ENCODE measurements at places on chromosomes 3 and 15.
A peak's percentile ranks its signal among the peaks of the same experiment; 100 is the strongest.

- DNase-seq = no peak
Measured at GRCh38 chr15:90262426-90262825, 3.0 kb upstream of the NGRN start.

- no peak for DNase-seq
Measured at GRCh38 chr3:101146946-101147345, 153.7 kb upstream of the ABI3BP start.

- DNase-seq = no peak
Measured at GRCh38 chr3:132536442-132537153, 60.5 kb upstream of the ACKR4 start.

- peak; percentile 49 for DNase-seq
Measured at GRCh38 chr3:38453075-38453912, at the start of gene ACVR2B. Gene ACVR2B (plus strand): TSS chr3:38453890. CDS start chr3:38454323, 433 bp downstream.

DNA sequence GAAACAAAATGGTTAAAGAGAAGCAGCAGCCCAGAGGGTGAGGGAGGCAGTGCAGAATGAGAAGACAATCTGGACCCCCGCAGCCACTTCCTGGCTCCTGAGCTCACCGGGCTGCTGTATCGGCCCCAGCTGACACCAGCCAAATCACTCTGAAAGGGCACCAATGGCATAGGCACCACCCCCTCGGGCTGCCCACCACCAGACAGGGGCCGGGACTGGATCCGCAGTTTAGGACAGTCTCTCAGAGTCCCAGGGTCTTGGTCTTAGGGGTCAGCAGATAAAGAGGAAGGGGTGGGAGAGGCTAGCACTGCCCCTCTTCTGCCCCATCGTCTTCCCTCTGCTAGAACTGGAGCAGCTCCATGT, 17.9 kb upstream of the EHD4 start:
- DNase-seq = no peak

- no peak for DNase-seq
Measured at GRCh38 chr3:89353465-89353864, 246.0 kb downstream of the EPHA3 start.

DNA sequence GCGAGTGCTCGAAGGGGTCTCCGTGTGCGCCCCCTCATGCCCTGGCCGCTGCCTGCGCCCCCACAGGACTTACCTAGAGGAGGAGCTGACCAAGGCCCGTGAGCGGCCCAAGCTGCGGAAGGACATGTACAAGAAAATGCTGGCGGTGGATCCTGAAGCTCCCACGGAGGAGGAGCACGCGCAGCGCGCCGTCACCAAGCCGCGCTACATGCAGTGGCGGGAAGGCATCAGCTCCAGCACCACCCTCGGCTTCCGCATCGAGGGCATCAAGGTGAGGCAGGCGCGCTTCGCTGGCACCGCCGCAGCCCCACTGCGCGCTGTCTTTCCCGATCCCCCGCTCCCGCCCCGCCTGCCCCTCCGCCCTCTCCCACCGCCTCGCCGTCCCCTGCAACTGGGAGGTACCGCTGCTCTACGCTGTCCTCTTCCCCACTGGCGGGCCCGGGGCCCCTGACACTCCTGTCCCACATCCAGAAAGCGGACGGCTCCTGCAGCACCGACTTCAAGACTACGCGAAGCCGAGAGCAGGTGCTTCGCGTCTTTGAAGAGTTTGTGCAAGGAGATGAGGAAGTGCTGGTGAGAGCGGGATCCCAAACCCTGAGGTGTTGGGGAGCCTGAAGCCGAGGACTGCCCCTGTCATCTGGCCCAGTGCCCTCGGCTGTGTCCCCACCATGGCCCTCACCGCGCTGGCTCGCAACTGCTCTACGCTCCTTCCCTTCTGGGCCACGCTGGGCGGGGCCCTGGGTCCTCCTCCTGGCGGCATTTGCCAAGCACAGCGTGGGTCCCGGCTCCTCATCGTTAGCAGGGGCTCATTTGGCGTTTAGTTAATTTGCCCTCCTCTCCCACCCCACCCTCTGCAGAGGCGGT, 8.5 kb downstream of the ITPKA start:
- no peak for DNase-seq

- DNase-seq = no peak
Measured at GRCh38 chr3:186121968-186122367, 13.1 kb upstream of the ETV5 start.

DNA sequence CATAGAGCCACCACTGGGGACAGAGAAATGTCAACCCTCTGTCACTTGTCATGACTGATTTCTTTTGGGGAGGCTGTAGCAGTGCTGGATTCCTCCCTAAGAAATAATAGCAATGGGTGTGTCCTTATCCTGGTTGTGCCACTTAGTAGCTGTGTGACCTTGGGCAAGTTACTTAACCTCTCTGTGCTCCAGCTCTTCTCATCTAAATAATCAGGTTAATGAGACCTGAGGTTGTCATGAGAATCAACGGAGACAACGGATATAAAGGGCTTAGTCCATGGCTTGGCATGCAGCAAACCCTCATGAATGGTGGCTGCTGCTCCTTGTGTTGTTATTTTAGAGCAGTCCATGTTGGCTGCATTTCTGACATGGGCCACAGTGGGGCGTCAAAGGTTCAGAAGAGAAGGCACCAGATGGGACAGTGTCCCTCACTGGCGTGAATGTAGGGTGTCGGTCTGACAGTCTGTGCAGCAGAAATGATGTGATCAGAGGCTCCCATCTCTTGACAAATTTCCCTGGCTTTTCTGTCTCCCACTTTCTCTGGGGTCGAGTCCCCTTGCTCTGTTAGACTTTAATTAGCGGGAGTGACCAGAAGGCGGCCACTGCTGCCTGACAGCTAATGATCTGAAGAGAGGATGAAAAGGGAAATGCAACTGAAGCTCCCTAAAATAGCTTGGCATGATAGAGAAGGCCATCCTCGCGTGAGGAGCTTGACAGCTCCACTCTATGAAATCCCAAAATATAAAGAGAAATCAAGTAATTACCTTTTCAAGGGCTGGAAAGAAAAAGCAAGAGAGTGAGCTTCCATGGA, 209.4 kb downstream of the CADPS start:
- DNase-seq = no peak

DNA sequence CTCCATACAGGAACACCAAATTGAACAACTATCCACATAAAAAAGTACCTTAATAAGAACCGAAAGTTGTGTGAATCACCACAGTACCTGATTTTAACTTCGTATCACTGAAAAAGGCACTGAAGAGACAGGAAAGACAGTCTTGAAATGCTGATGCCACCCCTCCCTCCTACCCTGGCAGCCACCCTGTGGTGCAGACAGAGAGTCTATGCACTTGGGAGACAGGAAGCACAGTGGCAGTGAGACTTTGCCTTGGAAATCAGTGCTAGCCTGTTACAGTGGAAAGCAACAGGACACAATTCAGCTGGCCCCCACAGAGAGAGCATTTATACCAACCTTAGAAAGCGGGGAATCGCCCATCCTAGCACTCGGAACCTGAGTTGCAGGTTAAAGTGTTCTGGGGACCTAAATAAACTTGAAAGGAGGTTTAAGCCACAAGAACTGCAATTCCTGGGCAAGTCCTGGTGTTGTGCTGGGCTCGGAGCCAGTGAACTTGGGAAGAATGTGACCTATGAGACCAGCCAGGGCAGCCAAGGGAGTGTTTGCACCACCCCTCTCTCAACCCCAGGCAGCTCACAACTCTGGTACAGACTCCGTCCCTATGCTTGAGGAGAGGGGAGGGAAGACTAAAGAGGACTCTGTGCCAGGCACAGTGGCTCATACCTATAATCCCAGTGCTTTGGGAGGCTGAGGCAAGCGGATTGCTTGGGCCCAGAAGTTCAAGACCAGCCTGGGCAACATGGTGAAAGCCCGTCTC, 240.1 kb downstream of the ISL2 start:
- DNase-seq = no peak

DNA sequence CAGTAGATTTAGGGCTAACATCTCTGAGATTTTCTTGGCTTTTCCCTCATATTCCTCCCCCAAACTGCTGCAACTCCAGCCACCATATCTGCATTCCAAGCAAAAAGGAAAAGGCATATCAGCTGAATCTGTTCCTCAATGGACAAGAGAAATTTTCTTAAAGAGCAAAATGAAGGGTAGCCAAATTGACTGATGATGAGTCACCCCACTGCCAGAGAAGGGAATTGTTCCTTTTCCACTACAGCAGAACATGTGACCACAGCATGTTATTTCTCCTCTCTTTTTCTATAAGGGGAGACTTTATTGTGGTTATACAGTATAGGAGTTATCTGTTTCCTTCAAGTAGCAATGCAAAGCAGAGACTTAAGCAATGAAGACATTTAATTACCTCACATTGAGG, 172.5 kb downstream of the MTHFS start:
- no peak for DNase-seq

- peak; percentile 50 for DNase-seq
Measured at GRCh38 chr15:79310612-79310984, 314 bp upstream of the TMED3 start.

GRCh38 chr3:55333046-55333445, 154.1 kb downstream of the WNT5A start:
- no peak for DNase-seq

DNA sequence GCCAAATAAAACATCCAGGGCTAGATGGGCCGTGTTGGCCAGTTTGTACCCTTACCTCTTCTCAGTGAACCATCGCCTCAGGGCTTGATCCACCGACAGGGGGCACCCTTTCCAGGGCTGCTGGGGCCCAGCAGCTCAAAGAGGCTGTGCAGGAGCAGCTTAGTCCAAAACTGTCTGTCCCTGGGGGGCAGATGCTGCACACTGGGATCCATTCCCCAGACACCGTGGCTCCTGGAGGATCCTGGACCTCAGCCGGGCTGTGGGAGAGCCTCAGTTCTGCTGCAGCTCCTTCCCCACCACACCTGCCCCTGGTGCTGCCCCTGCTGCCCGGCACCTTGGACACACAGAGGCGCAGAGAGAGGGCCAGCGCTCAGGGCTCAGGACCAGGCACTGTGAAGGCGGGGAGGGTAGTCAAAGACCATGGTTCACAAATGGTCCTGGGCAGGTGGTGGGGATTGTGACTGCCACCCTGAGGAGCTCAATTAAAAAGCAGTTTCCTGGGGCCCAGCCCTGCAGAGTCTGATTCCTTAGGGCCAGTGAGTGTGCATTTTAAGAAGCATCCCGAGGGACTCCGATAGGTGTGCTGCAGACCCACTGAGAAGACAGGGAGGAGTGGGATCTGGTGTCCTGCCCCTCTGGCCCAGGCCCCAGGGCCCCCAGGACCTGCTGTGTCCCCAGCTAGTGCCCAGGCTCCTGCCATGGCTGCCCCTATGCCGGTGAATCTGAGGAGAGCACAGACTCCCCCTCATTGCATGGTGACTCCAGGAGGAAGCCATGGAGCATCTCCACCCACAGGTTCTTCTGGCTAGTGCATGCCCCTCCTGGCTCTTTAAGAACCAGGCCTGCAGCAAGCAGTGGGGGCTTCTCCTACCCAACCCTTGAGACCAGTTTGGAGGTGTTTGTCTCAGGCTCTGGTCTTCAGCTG, 86.5 kb upstream of the PRR20G start:
- no peak for DNase-seq

DNA sequence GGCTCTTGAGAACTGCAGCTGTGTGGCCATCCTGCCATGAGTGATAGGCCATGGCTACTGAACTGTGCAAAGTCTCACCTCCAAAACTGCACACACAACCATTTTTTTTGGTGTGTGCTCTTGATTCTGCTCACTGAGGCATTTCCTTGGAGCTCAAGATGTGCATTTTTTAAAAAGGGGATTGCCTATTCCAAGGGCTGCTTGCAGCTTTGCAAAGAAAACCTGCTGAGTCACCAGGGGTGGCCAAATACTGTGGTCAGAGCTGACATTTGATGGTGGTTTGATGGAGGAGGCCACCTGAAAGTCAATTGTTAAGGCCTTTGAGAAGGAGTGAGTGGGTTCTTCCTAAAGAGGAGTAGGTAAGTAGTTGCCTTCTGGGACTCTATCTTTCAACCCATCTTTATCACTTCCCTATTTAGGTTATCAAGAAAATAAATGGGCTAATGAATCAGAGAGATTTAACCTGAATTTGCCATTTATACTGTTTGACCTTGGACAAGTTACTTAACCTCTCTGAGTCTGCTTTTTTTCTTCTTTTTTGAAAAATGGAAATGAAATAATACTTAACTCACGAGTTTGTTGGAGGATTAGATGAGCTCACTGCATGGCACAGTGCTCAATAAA, 87.9 kb downstream of the CHST2 start:
- DNase-seq = no peak

GRCh38 chr3:158127250-158128219, 17.6 kb downstream of the RSRC1 start:
- DNase-seq = no peak

GRCh38 chr3:128080323-128081080, 28.3 kb downstream of the SEC61A1 start:
- DNase-seq = no peak

GRCh38 chr3:5022966-5023776, 43.9 kb downstream of the BHLHE40 start:
- no peak for DNase-seq

DNA sequence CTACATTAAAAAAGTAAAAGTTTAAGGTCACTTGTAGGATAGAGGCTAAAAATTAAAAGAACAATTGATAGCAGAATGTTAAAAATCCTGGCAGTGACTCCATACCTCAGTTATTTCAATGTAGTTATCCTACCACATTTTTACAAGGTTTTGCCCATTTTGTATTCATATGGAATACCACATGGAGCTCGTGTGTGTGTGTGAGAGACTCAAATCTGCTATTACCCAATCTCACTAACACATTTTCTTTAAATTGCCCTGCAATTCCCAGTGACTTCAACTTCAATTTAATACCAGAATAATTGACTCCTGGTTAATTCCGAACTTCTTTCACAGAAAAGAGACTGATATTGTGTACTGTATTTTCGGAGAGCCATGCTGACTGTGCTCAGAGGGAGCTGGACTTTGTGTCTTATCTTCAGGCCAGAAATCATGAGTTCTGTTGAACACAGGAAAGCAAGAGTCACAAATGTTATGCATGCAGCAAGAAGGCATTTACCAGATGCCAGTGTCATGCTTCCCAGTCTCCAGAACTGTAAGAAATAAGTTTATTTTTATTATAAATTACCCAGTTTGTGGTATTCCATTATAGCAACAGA, 529.0 kb upstream of the NECTIN3 start:
- no peak for DNase-seq

GRCh38 chr3:76267851-76268380, 482.6 kb upstream of the ZNF717 start:
- DNase-seq = no peak

DNA sequence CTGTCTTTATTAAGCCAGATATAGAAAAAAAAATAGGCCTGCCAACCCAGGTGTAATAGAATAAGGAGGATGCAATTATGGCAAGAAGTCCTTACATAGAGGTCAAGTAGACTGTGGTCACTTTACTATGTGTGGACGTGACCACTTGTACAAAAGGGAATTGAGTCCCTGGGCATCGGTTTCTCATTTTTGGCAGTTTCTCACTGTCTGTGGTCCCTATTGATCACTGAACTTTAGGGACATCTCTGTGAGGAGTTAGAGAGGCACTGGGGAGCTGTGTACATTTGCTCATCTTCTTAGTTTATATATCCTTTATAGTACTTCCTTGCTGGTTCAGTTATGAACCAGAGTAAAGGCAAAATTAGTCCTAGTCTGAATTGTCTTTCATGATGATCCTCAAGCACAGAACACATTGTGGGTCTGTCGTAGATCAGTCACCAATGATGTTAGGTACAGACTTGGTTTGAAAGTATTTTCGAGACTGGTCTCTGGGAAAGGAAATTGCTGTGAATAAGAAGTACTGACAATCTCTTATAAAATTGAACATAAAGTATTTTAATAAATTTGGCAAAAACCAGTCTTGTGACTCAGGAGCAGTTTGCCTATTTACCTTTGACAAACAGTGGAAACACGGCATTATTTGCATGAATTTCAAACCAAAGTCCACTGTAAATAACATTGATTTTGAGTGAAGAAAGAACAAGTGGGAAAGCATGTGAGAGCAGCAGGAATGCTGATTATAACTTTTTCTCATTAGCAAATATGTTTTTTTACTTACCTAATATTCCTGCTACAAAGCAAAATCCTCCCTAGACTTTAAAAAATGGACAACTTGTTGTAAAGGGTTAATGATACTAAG, 218.9 kb upstream of the DPH6 start:
- no peak for DNase-seq

All from SHP77 treated with DMSO at 0.1 percent for 48 hours (cell line).